ENCODE measurements at places on chromosomes 3 and 15. TPM values are rescaled to one million over a fixed set of nuclear protein-coding genes. Genes with fewer than 3 reads are reported as not detected.

SPINK8 gene
- not detected for total RNA-seq

CCDC13 gene
- 7.6 TPM for total RNA-seq

DNA sequence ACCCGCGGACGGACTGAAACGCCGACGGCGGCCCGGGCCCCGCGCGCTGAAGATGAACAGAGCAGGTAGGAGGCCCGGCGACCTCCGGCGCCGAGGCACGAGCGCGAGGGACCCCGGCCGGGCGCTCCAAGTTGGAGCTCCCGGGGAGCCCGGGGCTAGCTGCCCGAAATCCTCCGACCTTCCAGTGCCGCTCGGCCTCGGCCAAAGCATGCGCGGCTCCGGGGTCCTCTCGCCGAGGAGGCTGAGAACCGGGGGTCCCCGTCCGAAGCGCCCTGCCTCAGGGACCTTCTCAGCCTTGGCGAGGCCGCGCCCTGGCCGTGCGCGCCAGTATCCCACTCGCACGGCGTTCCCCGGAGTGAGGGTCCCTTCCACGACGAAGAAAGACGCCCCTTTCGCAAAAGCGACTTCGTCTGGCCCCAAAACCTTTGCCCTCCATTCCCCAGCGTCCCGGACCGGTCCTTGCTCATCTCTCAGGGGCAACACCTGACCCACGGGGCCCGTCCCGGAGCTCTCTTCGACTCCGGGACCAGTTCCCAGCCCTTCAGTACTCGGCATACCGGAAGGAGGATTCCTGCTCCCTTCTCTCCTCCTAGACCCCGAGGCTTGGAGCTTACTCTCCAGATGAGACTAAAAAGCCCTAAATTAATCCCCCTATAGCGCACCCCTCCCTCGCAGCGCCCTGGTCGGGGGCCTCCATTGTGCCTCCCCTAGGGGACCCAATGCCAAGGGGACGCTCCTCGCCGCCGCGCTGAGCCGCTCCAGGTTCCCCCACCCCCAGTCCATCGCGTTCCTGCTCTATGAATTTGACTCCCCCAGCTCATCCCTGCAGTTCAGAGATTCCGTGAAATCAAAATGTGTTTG, 7.7 kb upstream of the FGD5 start:
- peak; percentile 36 for DNase-seq

CIB2 gene
- total RNA-seq, result 2.8 TPM

GRCh38 chr15:23570486-23570885, 5.0 kb downstream of the MKRN3 start:
- DNase-seq, result no peak

GRCh38 chr3:73621388-73621787, 3.4 kb downstream of the PDZRN3 start:
- peak; percentile 52 for DNase-seq

DNA sequence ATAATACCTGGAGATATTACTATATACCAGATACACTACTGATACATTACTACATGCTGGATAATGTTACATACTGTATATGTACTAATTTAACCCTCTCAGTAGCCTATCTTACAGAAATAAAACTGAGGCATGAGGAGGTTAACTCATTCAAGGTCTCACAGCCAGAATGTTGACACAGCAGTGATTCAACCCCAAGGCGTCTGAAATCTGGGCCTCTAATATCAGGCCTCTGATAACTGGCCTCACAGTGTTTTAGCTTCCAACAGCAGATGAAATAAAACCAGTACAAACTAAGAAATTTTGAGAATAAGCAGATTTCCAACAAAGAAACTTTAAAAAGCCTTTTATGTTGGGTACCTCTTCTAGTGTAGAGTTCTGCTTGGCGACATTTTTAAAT, 23.4 kb downstream of the DZIP1L start:
- DNase-seq, result no peak

MAGI1 gene
- total RNA-seq, result 88.1 TPM

All from lung (tissue), 17 donors.